Stimulated activated naive CD8-positive, alpha-beta T cell treated with anti-CD3 and anti-CD28 coated beads, Interleukin-15, Interleukin-2, amounts not matched to agents 100 U/mL and 50 U/mL, for 24 hours (primary cell): ENCODE measurements at places on chromosomes 2 and 18.
A peak's percentile ranks its signal among the peaks of the same experiment; 100 is the strongest.

DNA sequence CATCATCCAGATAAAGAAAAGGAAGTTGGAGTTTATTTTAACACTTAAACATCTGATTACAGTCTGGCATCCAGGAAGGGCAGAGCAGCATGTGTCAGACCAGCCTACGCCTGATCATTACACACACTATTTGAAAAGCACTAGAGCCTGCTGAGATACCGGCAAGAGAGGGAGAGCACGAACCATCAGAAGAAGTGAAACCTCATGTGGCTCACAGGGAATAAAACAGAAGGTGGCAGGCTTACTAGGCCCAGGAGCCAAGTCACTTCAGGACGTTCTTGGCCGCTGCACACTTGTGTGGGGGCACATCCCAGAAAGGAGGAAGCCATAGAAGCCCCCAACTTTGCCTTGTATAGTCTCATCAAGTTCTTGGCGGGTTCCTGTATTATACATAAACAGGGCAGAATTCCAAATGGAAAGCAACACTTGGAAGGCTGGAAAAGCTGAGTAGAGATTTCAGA is 105.5 kb downstream of the UGGT1 start:
- no peak for DNase-seq

GRCh38 chr2:216031960-216032689 is 18.8 kb upstream of the MREG start:
- DNase-seq, result no peak

DNA sequence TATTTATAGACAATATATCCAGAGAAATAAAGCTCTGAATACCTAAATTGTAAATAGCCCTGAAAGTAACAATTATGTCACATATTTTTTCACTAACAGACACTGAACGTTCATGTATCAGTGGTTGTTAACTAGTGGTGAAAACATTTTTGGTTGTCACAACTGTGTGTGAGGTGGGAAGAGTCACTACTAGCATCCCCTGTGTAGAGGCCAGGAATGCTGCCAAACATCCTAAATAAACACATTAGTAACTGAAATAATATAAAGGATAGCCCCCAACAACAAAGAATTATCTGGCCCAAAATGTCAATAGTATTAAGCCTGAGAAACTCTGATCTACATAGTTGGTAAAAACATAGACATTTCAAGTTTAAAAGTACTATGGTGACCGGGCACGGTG is 64.5 kb downstream of the ROCK1 start:
- DNase-seq, result no peak

GRCh38 chr2:203983064-203983715 is 46.6 kb downstream of the ICOS start:
- no peak for DNase-seq

DNA sequence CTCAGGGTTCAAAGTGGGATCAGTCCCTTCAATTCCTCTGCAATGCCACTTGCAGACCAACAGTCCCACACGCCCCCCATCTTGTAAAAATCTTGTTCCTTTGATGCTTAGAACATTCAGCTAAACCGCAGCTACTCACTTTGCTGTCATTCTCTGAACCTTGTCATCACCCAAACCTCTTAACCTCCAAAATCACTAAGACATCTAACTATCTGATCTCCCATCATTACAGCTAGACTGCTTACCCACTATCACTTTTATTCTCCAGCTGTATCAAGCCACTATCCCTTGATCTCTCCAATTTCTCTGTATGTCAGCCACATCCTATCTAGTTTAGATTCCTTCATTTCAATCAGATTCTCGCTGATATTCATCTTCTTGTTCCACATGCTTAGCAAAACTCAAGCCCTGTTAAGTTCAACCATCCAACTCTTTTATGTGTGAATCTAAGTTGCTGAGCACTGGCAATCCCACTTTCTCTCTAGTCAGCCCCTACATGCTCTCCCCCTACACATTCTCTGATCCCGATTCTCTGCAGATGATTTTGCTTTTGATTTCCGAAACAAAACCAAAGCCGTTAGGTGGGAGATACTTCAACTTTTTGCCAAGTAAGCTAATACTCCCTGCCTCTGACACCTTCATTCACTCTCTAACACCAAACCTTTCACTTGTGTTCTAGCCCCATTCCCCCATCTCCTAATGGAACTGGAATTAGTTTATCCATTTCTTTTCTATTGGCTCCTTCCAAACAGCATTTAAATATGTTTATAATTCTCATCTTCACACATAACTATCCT is 4.6 kb downstream of the GTF3C2 start:
- no peak for DNase-seq

DNA sequence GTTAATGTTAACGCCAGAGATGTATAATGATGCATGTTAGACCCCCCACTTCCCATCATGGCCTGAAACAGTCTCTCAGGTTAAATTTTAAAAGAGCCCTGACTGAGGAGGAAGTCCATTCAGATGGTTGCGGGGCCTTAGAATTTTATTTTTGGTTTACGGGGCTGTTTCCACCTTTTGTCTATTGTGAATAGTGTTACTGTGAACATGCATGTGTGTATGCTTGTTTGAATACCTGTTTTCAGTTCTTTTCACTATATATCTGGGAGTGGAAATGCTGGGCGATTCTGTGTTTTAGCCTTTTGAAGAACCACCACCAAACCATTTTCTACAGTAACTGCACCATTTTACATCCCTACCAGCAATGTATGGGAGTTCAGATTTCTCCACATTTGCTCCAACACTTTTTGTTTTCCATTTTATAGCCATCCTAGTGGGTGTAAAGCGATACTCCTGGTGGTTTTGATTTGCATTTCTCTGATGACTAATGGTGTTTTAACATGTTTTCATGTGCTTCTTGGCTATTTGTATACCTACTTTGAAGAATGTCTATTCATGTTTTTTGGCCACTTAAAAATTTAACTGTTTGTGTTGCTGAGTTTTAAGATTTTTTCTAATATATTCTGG is 133.0 kb downstream of the MYO3B start:
- DNase-seq, result no peak

DNA sequence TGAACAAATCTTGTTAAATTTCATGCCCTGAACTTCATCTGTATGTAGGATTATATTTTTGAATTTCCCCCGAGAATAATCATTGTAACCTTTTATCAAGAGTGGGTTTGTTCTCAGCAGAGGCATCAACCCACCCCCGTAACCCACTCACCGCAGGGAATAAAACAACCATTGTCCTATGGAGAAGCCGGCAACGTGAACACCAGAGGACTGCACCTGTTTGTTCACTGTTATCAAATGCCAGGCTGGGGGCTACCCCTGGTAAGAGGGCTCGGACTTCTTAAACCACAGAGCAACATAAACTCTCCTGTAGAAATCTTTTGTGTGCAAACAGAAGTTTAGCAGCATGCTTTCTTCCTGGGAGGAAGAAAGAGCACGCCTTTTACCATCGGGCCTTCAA is 610.4 kb downstream of the ERBB4 start:
- DNase-seq, result no peak

GRCh38 chr2:127096718-127097470 is 10.1 kb downstream of the BIN1 start:
- DNase-seq, result no peak

GRCh38 chr2:111523009-111523408 is 361.0 kb downstream of the ANAPC1 start:
- DNase-seq, result no peak

DNA sequence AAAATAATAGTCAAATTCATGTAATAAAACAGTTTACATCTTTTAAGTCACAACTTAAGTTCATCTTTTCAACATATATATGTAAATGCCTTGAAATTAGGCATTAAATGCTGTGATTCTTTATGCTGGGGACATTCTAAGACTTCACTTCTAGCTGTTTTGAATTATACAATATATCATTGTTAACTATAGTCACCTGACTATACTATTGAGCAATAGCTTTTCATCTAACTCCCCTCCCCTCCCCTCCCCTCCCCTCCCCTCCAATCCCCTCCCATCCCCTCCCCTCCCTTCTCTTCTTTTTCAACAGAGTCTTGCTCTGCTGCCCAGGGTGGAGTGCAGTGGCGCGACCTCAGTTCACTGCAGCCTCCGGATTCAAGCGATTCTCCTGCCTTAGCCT is 16.2 kb downstream of the GALNT1 start:
- no peak for DNase-seq

- no peak for DNase-seq
Observed at GRCh38 chr18:45060102-45060501, 379.4 kb downstream of the SETBP1 start.

GRCh38 chr18:74499633-74500032 is 3.5 kb downstream of the CNDP2 start:
- peak; percentile 49 for DNase-seq

- no peak for DNase-seq
Observed at GRCh38 chr2:167345559-167345958, 457.3 kb downstream of the XIRP2 start.

DNA sequence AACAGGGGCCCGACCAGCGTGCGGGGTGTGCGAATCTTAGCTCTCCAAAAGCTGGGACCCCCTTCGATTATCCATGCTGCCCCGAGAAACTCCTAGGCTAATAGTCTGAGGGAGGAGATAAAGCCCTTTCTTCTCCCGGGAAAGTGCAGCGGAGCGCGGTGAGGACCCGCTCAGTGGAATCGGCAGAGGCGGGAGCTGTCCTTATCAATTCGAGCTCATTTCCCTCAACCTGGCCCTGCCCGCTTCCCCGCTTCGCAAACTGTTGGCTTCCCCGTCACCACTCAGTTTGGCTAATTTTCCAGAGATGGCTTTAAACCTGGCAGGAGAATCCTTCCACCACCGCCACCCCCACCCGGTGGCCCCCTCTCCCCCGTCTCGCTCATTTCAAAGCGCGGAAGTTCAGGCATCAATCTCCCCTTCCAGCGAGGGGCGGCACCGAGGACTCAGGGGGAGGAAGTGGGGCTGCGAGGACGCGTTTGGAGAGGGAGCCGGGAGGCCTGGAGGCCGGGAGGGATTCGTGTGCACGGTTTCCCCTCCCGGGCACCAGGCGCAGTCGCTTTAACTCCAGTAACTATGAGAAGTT is 1.6 kb downstream of the KLHL14 start:
- DNase-seq, result peak; percentile 10

DNA sequence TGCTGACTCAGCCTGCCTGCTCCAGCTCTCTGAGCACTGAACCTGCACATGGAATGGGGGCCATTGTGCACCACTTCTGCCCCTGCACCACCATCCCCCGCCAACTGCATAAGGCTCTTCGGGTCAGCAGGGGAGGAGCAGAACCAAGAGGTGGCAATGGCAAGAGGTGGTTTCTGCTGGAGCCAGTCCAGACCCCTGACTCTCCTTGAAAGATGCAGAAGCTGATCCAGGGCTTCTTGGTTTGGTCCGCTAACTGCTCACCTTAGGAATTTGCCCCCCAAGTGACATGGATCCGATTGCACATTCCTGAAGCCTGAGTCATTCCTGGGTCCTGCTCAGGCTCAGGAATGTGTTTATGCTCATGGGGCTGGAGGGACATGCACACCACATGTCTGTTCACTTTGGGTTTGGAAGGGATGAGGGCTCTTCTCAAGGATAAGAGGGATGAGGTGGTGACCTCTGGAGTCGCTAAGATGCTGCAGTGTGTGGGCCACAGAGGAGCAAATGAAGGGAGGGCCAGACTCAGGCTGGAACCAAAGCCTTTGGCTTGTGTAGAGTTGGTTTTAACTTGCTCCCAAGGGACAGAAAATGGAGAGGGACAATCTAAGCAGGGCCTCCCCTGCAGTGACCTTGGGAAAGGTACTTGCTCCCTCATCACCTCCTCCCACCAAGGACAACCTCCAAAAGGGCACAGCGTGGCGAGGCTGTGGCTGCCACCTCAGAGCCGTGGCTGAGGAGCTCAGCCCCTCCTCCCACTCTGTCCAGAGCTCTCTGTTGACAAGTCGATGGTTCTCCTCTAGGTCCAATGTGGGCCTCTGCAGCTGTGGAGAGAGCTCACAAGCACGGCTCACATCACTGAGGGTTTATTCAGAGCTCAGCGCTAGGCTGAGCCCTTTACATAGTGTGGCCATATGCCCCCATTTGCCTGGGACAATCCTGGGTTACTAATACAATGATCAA is 66.2 kb downstream of the HS1BP3 start:
- DNase-seq, result peak; percentile 21

DNA sequence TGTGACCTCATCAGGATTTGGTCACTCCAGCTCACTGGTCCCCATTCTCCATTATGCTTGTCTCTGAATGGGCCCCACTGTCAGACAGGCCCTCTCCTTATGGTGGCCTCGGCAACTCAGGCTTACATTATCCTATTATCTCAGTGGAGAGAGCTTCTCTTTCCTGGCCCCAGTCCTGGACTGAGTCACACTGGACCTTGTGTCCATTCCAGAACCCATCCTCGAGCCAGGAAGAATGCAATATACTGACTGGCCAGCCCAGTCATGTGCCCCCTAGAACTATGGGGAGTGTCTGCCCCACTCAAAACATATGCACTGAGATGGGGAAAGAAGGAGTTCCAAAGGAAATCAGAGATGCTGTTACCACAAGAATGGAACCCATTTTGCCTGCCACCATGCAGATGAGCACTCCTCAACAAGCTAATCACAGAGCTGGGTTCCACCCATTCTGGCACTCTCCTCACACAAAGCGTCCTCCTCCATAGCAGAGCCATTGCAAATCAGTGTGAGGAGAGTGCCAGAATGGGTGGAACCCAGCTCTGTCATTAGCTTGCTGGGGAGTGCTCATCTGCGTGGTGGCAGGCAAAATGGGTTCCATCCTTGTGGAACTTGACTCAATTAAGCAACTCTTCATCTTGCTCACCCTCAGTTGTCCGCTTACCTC is 71.9 kb downstream of the CHRNA1 start:
- DNase-seq, result no peak

DNA sequence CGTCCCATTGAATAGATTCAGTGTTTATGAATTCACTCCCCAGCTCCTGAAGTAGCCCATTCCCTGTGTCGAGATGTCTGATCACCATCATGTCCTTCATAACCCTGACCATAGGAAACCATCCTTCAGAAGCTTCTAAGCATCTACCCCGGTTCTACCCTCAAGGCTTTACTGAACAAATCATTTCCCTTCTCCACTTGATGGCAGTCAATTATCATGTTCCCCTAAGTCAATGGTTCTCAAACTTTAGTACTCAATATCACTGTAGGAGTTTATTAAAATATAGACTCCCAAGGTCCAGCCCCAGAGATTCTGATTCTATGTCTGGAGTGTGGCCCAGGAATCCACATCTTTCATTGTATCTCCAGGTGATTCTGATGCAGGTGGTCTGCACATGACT is 228.4 kb upstream of the SP5 start:
- no peak for DNase-seq

- DNase-seq, result no peak
Observed at GRCh38 chr2:178282075-178282815, 87.9 kb downstream of the OSBPL6 start.

DNA sequence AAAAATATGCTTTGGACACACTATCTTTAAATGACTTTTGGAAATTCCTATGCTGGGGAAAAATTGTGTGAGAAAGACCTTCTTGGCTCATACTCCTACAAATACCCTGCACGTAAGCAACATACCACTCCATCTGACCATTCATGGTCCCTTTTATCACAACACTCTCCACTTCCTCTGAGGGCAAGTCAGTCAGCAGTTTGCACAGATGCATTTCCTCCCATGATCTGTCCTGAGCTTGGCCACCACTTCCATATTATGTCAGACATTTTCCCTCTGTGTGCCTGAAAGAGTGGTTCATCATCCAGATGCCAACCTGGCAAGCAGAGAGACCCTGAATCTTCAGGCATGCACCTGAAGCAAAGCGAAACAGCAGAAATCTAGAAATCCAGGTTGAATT is 16.1 kb upstream of the REG3G start:
- no peak for DNase-seq
